ENCODE measurements at places on chromosomes 12 and 14.

DNA sequence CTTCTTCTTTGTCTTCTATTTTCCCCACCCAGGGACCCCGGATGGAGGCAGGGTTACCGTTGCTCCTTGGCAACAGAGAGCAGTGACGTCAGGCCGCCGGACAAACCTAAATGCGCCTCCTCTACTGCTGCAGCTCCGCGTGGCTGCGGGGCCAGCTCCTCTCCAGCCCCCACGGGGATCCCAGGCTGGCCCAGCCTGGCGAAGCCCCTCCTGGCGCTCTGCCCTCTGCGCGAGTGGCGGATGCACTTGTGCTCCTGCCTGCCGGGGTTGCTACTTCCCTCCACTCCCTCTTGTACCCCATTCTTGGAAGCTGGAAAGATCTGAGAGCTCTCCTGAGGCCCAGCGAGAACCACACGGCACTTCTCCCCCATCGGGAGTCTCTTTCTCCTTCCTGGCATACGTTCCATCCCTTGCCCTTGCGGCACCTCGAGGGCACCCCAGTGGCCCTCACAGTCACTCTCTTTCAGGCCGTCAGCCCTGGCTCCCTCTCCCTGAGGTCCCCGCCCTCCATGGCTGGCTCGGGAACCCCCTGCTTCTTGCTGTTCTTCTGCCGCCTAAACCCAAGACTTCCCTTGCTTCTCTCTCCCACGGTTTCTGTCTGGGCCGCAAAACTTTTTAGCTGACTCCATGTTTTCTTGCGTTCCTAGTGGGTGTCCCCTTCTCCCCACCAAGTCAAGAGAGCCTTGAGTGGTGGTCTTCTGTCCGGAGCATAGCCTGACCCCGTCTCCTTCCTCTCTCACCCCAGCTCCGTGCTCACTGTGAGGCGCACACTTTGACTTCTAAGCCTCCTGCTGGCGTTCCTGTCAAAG is 121.7 kb downstream of the PAPOLA start:
- no peak for DNase-seq

DNA sequence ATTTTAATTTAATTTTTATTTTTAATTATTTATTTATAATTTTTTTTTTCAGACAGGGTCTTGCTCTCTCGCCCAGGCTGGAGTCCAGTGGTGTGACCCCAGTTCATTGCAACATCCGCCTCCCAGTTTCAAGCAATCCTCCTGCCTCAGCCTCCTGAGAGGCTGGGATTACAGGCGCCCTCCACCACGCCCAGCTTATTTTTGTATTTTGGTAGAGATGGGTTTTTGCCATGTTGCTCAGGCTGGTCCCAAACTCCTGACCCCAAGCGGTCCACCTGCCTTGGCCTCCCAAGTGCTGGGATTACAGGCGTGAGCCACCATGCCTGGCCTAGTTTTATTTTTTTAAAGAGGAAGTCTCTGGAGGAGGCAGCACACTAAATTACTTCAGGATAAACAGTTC is 13.7 kb upstream of the PEBP1 start:
- no peak for DNase-seq

- DNase-seq = no peak
These were observed 25.9 kb downstream of the PSEN1 start for GRCh38 chr14:73162251-73162650.

- DNase-seq = no peak
These were observed 11.4 kb downstream of the SCNN1A start for GRCh38 chr12:6364044-6364374.

- peak; percentile 92 for DNase-seq
These were observed 109.0 kb downstream of the APAF1 start for GRCh38 chr12:98754095-98754494.

DNA sequence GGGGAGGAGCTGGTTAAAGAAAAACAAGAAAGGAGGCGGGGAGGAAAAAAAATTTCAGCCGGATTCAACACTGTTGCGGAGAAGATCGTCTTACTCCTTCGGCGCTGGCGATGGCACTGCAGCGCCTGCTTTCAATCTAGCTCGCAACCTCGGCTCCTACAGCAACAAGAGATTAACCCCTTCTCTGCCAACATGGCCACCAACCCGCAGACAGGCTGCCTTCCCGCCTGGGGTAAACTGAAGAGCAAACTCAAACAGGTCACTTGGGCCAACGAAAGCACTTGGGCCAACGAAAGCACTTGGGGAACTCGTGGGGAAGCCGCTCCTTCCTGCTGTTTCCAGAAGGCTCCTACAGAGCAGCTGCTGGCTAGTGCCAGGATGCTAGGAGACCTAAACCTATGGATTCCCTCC is 73.7 kb downstream of the CIT start:
- DNase-seq = no peak

DNA sequence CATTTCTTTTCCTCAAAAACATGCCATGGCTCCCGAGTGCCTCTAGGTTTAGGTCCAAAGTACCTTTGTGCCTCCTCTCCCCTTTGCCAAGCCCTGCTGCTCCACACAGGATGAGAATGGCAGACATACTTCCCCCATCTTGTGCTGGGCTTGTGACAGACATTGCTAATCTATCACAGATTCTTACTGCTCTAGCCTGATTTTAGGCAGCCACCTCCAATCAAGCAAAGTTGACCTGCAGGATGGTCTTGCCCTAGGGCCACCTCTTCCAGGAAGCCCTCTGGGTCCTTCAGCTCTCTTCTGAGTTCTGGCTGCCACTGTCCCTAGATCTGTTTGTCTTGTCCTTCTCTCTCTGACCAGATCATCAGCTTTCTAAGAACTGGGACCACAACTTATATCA is 20.5 kb downstream of the FOXN4 start:
- DNase-seq = peak; percentile 13

DNA sequence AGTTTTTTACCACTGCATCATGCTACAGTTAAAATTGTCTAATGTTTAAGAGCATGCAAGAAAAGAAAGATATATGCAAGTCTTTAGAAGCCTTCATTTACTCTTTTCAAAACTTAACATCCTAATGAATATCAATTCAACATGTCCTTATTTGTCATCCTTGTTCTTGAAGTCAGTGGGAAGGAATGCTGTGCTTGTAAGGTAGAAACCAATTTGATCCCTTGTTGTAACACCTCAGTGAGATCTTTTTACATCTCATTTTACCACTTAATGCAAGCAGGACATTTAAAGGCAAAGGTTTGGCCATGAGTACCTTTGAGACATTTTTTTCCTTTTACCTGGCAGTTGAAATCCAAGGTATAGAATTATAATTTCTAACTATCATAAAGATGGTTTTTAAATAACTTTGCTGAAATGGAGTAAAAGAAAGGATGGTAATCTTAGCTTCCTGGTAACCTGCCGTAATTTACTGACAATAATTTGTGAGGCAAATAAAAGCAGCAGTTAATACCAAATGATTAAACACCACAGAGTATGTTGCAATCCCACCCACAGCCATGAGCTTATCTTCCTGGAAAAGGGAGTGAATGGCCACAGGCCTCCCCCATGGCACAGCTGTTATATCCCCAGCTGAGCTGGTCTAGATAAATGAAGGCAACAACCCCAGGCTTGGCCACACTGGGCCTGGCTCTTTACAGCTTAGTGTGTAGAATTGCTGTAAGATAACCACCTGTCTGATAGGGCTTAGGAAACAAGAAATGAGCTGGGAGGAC is 33.2 kb upstream of the STRN3 start:
- peak; percentile 81 for DNase-seq

GRCh38 chr12:12562016-12562483 is 613 bp downstream of the DUSP16 start:
- DNase-seq = peak; percentile 10

DNA sequence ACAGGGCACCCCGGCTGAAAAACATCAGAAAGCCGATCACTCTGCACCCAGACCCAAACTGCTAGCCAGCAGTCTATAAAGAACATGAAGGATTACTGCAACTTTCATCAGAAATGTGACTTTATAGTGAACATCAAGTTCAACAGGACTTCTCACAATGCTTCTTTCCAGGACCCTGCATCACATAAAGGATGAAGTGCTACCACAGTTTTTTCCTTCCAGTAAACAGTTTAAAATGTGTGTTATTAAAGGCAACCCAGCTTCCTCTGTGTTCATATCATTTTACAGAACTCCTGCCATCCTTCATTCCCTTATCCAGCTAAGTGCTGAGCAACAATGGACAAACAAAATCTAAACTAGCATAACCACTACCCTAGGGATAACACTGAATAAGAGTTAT is 280.3 kb upstream of the DIO2 start:
- DNase-seq = no peak

- no peak for DNase-seq
These were observed 125.5 kb upstream of the RMST start for GRCh38 chr12:97336900-97337751.

DNA sequence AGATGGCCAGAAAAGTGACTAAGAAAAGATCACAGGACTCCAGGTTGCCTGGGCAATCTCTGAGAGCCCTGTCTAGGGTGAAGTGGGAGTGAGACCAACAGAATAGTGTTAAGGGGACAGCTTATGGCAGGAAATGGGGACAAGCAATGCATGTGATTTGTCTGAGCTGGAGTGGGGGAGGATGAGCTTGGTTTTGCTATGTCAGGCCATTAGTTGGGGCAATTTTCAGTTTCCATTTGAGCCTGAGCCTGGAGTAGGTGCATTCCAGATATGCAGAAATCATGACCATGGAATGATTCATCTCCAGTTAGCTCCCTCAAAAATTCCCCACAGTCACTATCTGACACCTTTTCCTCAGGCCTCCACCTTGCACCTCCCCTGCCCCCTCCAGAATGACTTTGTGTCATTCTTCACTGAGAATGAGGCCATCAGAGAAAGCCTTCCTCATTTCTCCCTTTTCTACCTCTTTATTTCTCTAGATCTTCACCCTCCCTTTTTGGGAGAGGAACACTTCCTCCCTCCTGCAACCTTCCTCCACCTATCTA is 150.9 kb upstream of the PLEKHG7 start:
- DNase-seq = peak; percentile 80

- DNase-seq = no peak
These were observed 396.1 kb downstream of the RAD51B start for GRCh38 chr14:68215629-68216028.

DNA sequence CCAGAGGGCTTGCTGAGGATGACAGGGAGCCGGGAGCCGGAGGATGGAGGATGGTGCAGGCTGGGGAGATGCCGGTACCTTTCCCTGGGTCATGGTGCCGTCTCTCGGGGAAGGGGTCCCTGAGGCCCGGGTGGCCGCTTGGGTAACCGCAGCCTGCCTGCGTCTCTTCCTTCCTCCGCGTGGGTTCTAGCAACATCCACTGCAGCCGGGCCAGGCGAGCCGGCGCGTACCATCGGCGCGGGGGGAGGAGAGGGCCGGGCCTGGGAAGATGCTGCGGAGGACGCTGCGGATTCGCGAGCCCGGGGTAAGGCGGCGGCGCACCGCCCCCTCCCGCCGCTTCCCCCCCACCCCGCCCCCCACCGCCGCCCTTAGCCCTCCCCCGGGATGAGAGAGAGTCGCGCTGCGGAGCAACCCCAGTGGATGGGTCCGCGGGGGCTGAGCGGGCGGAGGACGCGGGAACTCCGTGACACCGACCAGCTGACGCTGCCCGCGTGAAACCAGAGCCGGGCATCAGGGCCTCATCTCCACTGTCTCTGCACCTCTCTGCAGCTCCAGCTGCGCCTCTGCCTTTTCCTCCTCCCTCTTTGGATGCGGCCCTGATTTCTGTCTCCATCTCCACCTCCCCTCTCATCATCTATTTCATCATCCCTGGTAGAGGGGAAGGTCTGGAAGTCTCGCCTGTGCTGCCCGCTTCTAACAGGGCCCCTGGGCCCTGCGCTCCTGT is at the start of gene FAIM2:
TSS of gene FAIM2 (minus strand) at position 201 of the 724 bp plus-strand sequence. CDS start at position 93, 108 bp downstream.
- no peak for DNase-seq

- peak; percentile 50 for DNase-seq
These were observed 407.3 kb downstream of the AEBP2 start for GRCh38 chr12:19846574-19846973.

DNA sequence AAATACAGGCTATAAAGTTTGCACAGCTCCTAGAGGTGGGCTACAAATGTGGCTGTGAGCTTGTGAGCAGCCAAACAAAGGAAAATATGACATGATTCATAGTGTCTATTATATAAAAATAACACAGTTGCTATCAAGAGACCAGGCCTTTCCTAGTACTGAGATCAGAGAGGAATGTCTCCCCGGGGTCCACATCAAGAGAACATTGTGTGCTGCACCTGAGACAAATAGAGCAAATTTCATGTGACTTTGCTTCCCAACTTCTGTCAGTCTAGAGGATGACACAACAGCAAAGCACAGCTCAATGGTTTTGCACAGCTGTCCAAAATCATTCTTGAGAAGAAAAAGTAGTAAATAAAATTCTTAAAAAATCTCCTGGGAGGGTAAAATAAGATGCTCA is 297.5 kb upstream of the PRKD1 start:
- DNase-seq = no peak

DNA sequence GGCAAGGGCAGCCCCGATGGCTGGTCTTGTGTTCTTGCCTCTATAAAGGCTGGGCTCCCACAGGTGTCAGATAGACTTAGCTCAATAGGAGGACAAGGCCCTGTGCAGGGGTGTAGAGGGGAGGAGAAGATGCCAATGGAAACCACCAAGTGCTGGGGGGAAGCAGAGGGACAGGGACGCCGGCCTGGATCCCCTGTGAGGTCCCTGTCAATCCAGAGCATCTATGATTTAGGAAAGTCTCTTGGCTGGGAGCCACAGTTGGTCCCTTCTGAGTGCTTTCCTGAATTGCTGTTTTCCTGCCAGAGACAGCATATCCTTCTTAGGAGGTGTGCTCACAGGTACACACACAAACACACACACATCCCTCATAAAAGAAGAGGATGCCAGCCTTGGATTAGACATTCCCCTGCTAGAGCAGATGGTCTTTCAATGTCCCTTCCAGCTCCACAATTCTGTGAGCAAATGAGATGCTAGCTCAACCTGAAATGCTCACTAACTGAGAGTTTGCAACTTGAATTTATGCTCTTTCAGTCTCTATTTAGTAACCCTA is 62.7 kb downstream of the TTC7B start:
- DNase-seq = no peak

DNA sequence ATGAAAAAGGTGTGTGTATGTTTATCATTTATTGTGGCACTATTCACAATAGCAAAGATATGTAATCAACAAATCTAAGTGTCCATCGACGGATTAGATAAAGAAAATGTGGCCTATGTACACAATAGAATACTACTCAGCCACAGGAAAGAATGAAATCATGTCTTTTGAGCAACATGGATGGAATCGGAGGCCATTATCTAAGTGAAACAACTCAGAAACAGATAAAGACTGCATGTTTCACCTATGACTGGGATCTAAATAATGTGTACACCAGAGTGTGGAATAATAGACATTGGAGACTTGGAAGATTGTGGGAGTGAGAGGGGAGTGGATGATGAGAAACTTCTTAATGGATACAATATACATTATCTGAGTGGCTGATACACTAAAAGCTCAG is 44.0 kb downstream of the CCER1 start:
- no peak for DNase-seq

DNA sequence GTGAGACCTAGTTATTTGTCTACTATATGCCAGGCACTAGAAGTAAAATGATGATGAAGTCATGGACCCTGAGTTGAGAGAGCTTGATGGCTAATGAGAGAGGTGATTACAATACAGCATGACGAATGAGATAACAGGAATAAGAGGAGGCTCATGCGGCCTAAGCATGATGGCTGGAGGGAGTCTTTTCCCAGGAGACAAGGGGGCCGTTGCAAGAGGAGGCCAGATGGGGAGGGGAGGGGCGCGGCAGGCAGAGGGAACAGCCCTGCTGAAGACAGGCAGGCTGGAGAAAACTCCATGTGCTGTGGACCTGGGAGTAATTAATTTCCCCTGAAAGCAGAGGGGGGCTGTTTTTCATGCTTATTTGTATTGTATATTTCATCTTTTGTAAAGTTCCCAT is 144.7 kb upstream of the RFLNA start:
- no peak for DNase-seq

- peak; percentile 83 for DNase-seq
These were observed 5.1 kb upstream of the NUMB start for GRCh38 chr14:73463411-73463810.

- DNase-seq = no peak
These were observed 14.6 kb upstream of the CABP1 start for GRCh38 chr12:120625557-120626419.
